ENCODE measurements at places on chromosomes 3 and 15.

- DNase-seq: no peak
Measured at GRCh38 chr3:30285188-30286006, 321.0 kb upstream of the TGFBR2 start.

- DNase-seq: no peak
Measured at GRCh38 chr3:71012971-71013370, 570.6 kb downstream of the FOXP1 start.

GRCh38 chr3:165451371-165452070 is 255.3 kb upstream of the SLITRK3 start:
- no peak for DNase-seq

- no peak for DNase-seq
Measured at GRCh38 chr15:73851689-73852088, 21.7 kb upstream of the TBC1D21 start.

DNA sequence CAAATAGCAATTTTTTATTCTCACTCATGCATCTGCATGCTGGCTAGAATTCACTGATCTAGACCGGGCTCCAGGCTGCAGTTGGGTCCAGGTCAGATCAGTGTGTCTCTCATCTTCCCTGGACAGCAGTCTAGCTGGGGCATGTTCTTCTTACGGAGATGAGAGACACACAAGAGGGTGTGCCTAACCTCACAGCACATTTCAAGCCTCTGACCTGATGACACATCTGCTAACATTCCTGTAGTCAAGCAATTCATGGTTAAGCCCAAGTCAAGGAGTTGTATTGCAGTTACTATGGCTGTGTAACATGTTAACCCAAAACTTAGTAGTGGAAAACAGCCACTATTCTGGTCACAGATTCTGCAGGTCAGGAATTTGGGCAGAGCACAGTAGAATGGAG is 13.1 kb downstream of the BSN start:
- DNase-seq: no peak

DNA sequence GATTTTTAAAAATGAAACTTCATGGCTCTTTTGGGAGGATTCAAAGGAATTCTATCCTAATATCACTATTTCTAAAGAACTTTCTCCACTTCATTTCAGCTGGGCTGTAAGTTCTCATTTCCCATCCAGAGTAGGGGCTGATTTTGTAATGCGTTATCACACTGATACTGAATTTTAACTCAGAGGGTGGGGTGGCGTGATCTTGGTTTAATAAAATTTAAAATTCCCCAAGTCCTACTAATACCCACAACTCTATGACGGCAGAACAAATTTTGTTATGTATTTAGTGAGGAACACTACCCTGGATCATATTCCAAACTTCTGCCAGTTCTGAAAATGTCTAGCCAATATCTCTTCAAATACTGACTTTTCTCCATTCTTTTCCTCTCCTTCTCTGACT is 92.7 kb downstream of the ASB7 start:
- DNase-seq: no peak

GRCh38 chr3:27464646-27465045 is 19.5 kb downstream of the SLC4A7 start:
- DNase-seq: no peak

Measured in putamen (tissue), 1 donor.